ENCODE measurements at places on chromosomes 4 and X. TPM values are rescaled to one million over a fixed set of nuclear protein-coding genes. Genes with fewer than 3 reads are reported as not detected.

Gene GLOD5
- total RNA-seq, result not detected

Gene BMX
- total RNA-seq, result not detected

Gene SLC4A4
- 0.54 TPM for total RNA-seq

Gene UGT2B17
- total RNA-seq, result not detected

Gene MTNR1A
- total RNA-seq, result not detected

Gene SPIN4
- total RNA-seq, result 1.5 TPM

Gene GPR119
- total RNA-seq, result not detected

Gene TMPRSS11F
- not detected for total RNA-seq

Gene SPANXN1
- not detected for total RNA-seq

Gene EMCN
- 1.4 TPM for total RNA-seq

Gene TLL1
- 0.31 TPM for total RNA-seq
